Panc1 (cell line): ENCODE measurements at places on chromosomes 6 and 20. TPM values are rescaled to one million over a fixed set of nuclear protein-coding genes. Genes with fewer than 3 reads are reported as not detected.
A peak's percentile ranks its signal among the peaks of the same experiment; 100 is the strongest.

GRIK2 gene
- 6.6 TPM for total RNA-seq

PRDM13 gene
- total RNA-seq: not detected

BMP7 gene
- total RNA-seq: 11.5 TPM

LAMA4 gene
- 11.9 TPM for total RNA-seq

- H3K4me3 ChIP-seq: no peak overlapping the region
- no peak overlapping the region for H3K27ac ChIP-seq
- no peaks in the 10 kb centered on the region; the same call in 1 of the 2 replicates for H3K4me1 ChIP-seq
- no peaks in the 10 kb centered on the region for H3K27me3 ChIP-seq
- no peaks in the 10 kb centered on the region for H3K36me3 ChIP-seq
Observed at GRCh38 chr6:44558832-44559251, 171.3 kb downstream of the CDC5L start.

DNA sequence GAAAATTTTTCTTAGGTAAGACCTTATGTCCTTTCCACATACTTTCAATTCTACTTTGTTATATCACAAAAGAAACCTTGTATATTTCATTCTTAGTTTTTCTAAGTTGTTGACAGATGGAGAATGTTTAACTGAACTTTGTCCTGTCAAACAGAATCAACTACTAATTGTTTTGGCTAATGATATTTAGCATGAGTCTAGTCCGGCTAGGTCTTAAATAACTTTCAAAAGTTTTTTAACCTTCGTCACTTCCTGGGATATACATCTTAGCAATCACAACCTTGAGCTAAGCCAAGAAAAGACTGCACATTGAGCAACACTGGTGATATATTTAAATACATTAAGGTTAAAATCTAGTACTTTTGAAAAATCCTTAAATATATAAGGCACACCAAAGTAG, 62.9 kb upstream of the RUNX2 start:
- no peaks in the 10 kb centered on the region for H3K36me3 ChIP-seq
- no peak overlapping the region for H3K4me3 ChIP-seq
- DNase-seq: no peak
- no peaks in the 10 kb centered on the region for H3K27me3 ChIP-seq
- no peak overlapping the region for H3K27ac ChIP-seq

DNA sequence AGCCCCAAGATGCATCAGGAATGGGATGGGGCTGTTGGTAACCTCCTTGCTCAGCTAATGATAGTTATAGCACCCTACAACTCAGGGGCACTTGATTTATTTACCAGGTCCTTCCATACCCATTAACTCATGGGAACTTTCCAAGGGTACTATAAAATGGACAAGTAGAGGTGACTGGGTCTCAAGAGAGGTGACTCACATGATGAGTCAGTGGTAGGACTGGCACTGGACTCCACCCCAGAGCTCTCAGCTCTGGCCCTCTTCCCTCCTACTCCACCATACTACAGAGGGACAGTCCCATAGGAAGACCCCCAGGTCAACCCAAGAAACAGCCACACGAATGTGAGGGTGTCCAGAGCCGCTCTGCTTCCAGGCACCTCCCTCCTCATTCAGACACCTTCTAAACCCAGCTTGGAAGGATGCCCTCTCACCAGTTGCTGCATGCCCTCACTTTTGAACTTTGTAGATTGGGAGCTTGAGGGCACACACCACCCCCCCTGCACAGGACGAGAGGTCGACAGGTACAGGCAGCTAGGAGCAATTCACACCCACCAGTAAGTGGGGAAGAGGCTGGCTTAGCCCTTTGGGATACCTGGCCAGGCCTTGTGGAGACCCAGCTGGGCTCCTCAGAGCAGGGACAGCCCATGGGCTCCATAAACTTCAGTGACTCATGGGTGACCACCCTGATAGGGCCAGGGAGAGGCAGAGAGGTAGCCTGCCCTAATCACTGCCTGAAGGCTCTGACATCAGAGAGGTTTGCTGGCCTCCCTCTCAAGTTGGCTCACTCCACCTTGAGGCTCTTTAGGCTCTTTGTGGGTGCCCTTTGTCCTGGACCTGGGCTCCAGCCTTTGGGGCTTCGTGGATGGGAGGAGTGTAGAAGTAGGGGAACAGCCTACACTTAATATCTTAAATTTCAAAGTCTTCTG, 81.6 kb upstream of the MLN start:
- H3K27me3 ChIP-seq: no peaks in the 10 kb centered on the region
- DNase-seq: peak; percentile 22
- no peak overlapping the region for H3K27ac ChIP-seq
- peaks cover 10% of the 10 kb centered on the region; the same call in 1 of the 2 replicates for H3K4me1 ChIP-seq

GRCh38 chr6:6749702-6750491, 161.4 kb downstream of the LY86 start:
- peak overlapping the region; percentile 57 for H3K27ac ChIP-seq
- no peak for DNase-seq
- no peaks in the 10 kb centered on the region for H3K27me3 ChIP-seq
- peaks cover 12% of the 10 kb centered on the region; the same call in 1 of the 2 replicates for H3K4me1 ChIP-seq
- peak overlapping the region; percentile 21; the same call in 1 of the 2 replicates for H3K4me3 ChIP-seq

- H3K4me3 ChIP-seq: no peak overlapping the region
- H3K36me3 ChIP-seq: no peaks in the 10 kb centered on the region
- H3K4me1 ChIP-seq: no peaks in the 10 kb centered on the region
- no peak overlapping the region for H3K27ac ChIP-seq
Observed at GRCh38 chr6:13531956-13532355, 42.4 kb upstream of the SIRT5 start.

DNA sequence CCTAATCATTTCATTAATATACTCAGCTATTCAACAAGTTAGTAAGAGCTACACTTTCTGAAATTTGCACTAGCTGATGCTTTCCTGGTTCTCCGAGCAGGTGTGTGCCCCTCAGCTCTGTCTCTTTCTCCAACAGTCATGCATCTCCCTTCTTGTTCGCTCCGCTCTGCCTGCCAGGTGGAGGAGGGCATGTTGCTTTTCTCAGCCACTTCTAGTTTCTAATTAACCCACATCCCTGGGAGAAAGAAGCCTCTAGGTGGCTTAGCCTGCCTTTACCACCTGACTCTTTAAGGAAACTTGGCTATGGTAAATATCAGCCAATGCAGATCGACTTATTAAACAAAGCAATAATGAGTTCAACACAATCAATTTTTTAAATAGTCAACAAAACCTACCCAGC, 34.2 kb downstream of the LRFN2 start:
- 0 out of 2 replicates have a peak, but pooled peaks cover 2% of the 10 kb centered on the region for H3K27me3 ChIP-seq
- no peaks in the 10 kb centered on the region for H3K36me3 ChIP-seq
- H3K4me3 ChIP-seq: no peak overlapping the region
- no peak overlapping the region for H3K27ac ChIP-seq
- no peak for DNase-seq

GRCh38 chr6:118537574-118537973, 10.5 kb upstream of the PLN start:
- no peak overlapping the region for H3K4me3 ChIP-seq
- DNase-seq: no peak
- H3K4me1 ChIP-seq: no peaks in the 10 kb centered on the region
- H3K36me3 ChIP-seq: no peaks in the 10 kb centered on the region
- no peak overlapping the region for H3K27ac ChIP-seq
- no peaks in the 10 kb centered on the region for H3K27me3 ChIP-seq
